GM03348 (cell line): ENCODE measurements at places on chromosomes 7 and 10.

GRCh38 chr7:25672496-25672895 lies 444.2 kb upstream of the NPVF start:
- no peak for DNase-seq

GRCh38 chr7:52260046-52260665 lies 775.3 kb upstream of the POM121L12 start:
- no peak for DNase-seq

- no peak for DNase-seq
These were observed 10.7 kb upstream of the FHIP2A start for GRCh38 chr10:114810926-114811325.

DNA sequence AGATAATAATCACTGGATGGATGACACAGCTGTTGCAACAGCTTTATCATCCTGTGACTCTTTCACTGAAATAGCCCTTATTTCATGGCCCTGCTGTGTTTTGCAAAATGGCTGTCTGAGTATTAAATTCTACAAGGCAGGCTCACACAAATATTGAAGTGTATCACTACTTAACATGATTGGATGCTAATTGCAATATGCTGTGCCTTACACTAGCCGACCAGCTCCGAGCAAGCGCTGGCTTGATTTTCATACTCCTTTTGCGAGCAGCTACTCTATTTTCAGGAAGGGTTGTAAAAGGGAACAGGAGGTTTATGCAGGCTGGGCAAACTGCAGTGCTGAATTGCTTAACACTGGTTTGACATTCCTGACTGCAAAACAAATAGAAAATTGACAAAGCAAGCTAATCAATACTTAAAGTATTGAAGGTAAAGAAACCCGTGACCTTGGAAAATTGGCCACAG lies 121.6 kb downstream of the CACNB2 start:
- peak; percentile 11 for DNase-seq

DNA sequence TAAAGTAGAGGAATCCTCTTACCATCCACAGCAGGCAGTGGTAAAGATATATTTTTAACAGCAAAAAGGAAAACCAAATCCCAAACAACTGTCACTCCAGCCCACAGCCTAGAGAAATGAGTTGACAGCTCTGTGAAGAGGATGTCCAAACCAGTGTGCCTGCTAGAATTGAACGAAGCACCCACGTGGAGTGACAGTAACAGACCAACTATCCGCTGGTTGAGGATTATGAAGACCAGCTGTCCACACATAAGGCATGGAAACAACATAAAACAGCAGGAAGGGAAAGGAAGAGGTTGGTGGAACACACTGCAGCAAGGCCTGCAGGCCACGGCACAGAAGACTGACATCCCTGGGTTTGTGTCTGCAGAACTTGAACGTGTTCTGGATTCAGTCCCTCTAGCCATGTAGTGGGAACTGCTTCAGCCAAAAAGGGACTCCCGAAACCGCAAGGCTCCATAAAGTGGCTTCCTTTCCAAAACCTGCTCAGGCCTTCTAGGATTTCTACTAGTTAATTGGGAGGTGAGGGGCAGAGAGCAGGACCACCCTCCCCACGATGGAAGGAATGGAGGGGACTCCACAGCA lies 324.4 kb downstream of the BICC1 start:
- no peak for DNase-seq

GRCh38 chr10:72552857-72553256 lies 73.0 kb downstream of the MICU1 start:
- DNase-seq = peak; percentile 80

DNA sequence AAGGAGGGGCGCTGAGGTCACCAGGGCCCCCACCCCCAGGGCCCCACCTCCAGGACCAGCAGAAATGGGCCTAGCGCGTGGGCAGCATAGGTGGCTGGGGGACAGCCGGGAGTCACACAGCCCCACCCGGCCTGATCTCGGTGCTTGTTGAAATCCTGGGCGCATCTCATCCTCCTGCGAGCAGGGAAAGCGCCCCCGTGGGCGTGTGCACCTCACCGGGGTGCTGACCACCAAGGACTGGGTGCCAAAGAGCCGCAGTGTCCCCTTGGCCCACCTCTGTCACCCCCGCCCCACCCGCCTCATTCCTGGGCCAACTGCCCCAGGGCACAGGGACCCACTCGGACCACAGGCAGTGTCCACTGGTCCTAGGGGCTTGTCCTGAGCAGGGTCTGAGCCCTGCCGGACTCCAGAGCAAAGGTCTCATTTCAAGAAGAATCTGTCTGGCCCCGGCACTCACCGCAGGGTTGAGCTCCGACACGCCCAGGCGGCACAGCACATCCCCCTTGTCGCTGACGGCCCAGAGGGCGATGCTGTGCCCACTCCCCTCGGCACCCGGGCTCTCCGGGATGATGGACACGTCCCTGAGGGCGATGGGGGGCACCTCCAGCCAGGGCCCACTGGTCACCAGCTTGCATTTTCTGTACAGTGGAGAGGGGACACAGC lies 11.4 kb downstream of the BHLHA15 start:
- no peak for DNase-seq

GRCh38 chr7:156675721-156676120 lies 35.1 kb downstream of the RNF32 start:
- DNase-seq = no peak
